NCI-H146 (cell line): ENCODE measurements at places on chromosomes 5 and 9.

- DNase-seq: no peak
Measured at GRCh38 chr9:23783509-23783908, 42.5 kb downstream of the ELAVL2 start.

DNA sequence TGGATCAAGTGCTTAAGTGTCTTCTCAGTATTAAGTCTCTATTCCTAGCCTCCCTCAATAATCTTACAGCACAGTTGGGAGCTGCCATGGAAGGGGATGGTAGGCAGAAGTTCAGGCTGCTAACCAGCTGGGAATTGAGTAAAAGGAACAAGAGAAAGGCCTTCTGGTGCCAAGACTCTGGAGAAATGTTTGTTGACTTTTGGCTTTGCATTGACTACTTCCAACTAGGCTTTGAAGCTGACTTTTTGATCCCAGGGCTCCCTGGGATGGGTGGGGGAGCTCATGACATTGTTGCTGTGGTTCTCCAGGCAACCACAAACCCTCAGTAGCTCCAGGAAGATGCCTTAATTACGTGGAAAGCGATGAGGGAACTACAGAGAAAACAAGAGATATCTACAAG is 85.2 kb upstream of the HTR4 start:
- no peak for DNase-seq

GRCh38 chr9:21434202-21435014 is 5.8 kb upstream of the IFNA1 start:
- peak; percentile 40 for DNase-seq

DNA sequence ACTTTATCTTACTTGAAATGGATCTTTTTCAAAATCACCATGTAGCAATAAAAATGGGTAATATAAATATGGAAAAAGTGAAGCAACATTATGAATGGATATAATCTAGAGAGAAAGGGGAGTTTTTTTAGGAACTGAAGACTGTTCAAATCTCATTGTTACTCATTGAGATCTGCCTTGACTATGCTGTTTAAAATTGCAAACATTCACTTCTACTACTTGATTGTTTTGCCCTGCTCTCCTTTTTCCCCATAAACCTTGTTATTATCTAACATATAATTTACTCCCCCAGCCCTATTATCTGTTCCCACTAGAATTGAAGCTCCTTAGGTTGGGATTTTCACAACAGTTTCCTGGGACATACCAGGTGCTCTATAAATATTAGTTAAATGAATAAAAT is 22.0 kb downstream of the PAM start:
- no peak for DNase-seq

GRCh38 chr9:78288214-78288892 is 8.6 kb upstream of the PSAT1 start:
- no peak for DNase-seq

GRCh38 chr5:121899346-121899745 is 47.7 kb downstream of the FTMT start:
- DNase-seq: no peak

- DNase-seq: no peak
Measured at GRCh38 chr9:18768951-18769622, 263.9 kb downstream of the SAXO1 start.

GRCh38 chr5:134580001-134580460 is 52.6 kb downstream of the SAR1B start:
- DNase-seq: no peak

GRCh38 chr5:136042665-136043121 is 13.9 kb downstream of the TGFBI start:
- no peak for DNase-seq

GRCh38 chr5:39800042-39800601 is 375.3 kb upstream of the DAB2 start:
- no peak for DNase-seq

GRCh38 chr5:35230038-35230611 is at the start of gene PRLR:
TSS of gene PRLR (minus strand) at chr5:35230487. CDS start at chr5:35089620, 140,867 bp downstream.
- DNase-seq: peak; percentile 0

GRCh38 chr5:116892993-116893392 is 318.4 kb upstream of the SEMA6A start:
- DNase-seq: no peak

DNA sequence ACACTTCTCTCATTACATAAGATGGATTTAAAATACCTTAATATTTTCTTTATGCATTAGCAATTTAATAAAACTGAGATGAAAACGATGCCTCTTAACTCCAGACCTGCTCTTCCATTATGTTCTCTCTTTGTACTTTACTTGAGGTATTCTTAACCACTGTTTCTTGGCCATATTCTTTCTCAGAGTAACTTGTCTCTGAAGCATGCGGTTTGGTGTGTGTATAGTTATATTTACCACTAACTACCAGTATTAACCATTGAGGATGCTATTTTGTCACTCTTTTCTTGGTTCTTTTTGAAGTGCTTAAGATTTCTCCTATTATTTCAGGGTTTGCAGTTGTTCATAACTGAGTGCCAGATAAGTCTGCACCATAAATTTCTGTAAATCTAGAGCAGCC is 17.9 kb downstream of the TMEM167A start:
- no peak for DNase-seq

DNA sequence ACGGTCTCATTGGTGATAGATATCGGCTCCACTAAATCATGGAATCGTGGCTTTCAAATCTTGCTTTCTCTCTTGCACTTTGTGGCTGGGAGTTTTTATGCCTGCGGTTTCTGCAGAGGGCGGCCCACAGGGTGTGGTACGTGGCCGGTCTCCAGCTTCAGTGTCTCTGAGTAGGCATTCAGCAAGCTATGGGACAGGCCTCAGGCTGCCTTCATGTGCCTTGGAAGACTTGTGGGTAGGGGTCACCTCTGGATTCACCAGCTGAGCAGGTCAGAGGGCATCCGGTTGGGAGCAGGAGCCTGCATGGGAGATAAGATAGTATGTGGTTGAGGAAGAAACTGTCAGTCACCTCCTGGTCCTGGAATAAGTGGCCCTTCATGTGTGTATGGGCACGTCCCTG is 47.7 kb downstream of the AMBP start:
- no peak for DNase-seq

GRCh38 chr5:140178086-140178410 is 3.1 kb downstream of the CYSTM1 start:
- DNase-seq: no peak

GRCh38 chr5:135835766-135836165 is 1.3 kb downstream of the SLC25A48 start:
- DNase-seq: no peak

DNA sequence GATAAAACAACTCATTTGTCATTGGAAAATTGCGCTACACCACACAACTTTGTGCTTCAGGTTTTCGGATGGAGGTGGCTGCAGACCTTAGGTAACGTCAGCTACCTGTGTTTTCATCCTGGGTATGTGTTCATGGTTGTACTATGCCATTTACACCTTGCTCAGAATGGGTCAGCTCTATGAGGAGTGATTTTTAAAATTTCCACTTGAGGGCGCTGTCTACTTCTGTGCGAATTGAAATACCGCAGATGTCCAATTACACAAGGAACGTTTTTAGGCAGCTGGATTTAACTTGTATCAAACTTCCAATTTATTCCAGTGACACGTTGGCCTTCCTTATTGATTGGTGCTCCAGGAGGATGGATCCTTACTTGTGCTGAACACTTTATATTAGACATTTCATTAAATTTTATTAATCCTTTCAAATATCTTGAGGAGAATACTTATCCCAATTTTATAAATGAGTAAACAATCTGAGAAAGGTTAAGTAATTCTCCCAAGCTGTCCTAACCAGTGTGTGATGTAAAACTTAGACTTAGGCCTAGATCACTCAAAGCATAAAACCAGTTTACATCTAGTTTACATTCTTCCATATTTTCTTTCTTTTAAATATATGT is 23.4 kb downstream of the DMRTA1 start:
- DNase-seq: peak; percentile 55

- no peak for DNase-seq
Measured at GRCh38 chr5:66701244-66701643, 105.1 kb downstream of the MAST4 start.

GRCh38 chr9:87109231-87109631 is 161.9 kb upstream of the GAS1 start:
- DNase-seq: no peak

- DNase-seq: no peak
Measured at GRCh38 chr5:176676361-176676824, 29.1 kb downstream of the TSPAN17 start.

DNA sequence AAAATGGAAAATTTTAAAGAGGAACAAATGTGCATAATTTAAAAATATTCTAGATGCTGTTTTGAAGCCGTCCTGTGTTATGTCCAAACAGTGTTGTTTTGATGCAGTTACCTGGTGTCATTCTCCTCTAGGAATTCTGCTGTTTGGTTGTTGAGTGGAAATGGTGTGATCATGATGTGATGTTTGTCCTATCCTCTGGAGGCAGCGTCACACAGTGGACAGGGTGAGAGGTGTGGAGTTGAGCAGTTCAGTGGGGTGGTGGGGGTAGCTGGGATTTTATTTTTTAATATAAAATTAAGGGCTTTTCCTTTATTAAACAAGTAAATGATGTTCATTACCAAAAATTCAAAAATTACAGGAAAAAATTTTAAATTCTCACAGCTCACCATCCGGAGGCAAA is 31.2 kb downstream of the PRDM6 start:
- no peak for DNase-seq

- DNase-seq: no peak
Measured at GRCh38 chr5:3118340-3118739, 366.9 kb upstream of the IRX2 start.

GRCh38 chr5:132397224-132397623 is 27.7 kb downstream of the SLC22A5 start:
- DNase-seq: no peak

DNA sequence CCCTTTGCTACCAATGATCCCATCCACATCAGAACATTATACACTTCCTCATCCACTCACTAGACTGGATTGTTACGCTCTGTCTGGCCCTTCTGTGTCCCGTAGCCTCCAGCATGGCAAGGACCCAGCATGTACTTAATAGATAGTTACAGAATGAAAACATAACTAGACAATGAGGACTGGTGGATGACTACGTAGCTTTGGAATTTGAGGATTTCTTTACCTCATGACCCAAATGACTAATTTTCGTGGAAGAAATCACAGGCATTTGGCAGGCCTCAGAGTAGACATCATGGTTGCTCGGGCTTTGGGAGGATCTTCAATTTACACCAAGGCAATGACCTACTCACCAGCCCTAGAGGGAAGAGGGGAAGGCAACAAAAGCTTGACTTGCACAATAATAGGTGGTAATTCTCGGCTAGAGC is 299.8 kb downstream of the TLE1 start:
- DNase-seq: no peak

- DNase-seq: no peak
Measured at GRCh38 chr5:34516166-34516565, 140.0 kb upstream of the RAI14 start.

- DNase-seq: no peak
Measured at GRCh38 chr5:166649676-166650075, 1641.8 kb upstream of the WWC1 start.

- DNase-seq: no peak
Measured at GRCh38 chr9:135081731-135082130, 5.7 kb upstream of the OLFM1 start.

- peak; percentile 12 for DNase-seq
Measured at GRCh38 chr9:136438548-136439480, 831 bp downstream of the INPP5E start.

GRCh38 chr5:3793162-3793561 is 197.5 kb downstream of the IRX1 start:
- no peak for DNase-seq

DNA sequence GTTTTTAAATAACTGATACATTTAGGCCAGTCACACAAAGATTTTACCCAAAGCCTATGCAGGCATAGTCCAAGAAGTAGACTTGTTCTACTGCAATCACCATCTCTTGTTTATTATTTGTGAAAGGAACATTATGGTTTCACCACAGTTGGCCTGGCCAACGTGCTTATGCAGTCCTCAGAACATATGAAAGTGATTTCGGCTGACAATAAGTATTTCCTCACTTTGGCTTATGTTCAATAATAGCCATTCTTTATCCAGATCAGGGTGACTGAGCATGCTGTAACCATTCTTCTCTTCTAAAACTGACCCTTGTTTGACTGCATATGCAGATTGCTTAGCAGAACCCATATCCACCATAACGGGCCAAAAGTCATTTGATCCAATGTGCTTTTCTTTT is 76.6 kb upstream of the CCDC152 start:
- DNase-seq: no peak

DNA sequence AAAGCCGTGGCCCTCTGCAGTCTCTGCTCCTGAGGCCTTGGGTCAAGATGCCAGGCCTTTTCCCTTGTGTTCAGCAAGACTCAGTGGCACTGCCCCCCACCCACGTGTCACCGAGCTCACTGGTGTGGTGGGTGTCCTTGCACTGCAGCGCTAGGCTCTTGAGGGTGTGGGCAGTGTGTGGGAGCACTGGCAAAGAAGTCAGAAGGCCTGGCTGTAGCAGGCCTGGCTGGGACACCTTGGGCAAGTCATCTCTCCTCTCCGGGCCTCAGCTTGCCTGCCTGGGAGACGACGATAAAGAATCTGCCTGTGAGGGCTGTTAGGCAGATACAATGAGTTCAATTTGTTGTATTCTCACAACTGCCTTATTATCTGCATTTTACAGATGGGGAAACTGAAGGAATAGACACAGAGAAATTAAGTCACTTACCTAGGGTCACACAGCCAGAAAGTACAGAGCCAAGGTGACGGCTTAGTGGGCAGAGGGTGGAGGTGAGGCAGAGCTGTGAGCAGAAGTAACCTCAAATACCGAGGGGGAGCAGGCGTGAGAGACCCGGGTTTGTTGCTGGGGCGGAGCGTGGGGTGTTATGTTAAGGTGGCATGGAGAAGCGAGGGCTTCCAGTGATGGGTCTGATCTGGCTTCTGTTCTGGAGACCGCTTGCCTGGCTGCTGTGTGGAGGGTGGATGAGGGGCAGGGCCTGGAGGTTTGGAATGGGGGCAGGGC is 1.4 kb downstream of the TSPAN17 start:
- DNase-seq: no peak

DNA sequence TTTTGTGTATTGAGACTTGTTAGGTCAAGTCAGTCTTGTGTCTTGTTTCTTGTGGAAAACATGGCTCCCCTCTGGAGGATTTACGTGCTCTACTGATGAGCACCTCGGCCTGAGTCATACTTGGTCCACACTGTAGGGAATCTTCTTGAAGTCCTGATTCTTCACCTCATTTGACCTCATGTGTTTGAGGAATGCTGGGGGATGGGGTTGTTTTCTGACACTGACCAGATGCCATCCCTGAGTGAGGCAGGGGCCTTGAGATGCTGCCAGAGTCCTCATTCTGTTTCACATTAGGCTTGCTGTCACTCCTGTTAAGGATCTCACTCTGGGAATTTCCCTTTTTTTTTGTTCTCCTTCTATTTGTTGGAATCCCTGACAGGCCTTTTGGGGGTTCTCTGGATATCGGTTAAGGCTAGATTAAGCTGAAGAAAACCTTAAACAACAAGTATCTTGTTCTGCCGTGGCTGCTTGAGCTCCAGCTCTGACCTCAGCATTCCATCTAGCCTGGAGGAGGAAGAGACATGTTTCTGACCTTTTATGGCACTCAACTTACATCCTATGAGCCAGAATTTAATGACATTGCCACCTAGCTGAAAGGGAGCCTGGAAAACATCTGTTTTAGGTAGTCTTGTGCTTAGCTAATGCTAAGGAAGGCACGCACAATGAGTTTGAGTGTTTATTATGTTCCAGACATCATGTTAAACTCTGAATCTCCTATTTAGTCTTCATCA is 20.6 kb downstream of the TCOF1 start:
- DNase-seq: no peak
